Stomach (tissue), 19 donors: ENCODE measurements at places on chromosomes 2 and 18. TPM values are rescaled to one million over a fixed set of nuclear protein-coding genes. Genes with fewer than 3 reads are reported as not detected.

DNA sequence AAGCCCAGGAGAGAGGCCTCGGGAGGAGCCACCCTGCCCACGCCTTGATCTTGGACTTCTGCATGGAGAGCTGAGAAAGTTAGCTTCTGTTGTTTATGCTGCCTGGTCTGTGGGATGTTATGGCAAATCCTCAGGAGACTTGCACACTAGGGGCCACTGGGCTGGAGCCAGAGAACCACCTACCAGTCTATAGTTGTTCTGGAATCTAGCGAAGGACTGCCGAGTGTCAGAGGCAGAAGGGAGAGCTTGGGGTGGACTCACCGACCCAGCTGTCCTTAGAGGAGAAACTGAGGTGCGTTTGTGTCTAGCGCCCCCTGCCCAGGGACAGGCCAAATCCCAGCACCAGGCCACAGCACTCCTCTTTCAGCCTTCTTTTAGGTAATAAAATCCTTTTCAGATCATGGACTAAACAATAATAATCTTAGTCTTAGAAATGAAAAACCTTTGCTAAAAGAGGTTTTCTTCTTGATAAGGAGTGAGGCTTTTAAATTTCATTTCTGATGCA, 398.7 kb upstream of the SALL3 start:
- DNase-seq: peak; percentile 9

- peak; percentile 74 for DNase-seq
Observed at GRCh38 chr2:196170606-196171247, 651 bp downstream of the STK17B start.

DNA sequence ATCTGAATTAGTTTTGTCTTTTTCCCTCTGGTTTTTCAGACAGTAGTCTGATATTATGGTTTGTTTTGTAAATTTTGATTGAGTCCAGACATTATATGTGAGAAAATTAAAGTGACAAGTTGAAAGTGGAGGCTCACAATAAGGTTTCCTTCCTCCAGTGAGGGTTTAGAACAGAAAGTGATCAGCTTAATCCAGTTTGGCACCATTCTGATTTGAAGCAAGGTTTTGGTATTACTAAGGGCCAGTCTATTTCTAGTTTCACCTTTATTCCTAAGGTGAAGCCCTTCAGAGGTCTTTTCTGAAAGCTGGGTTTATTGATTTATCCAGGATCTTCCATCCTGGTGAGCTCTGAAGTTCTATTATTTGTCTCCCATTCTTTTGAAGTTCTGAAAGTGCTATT, 68.7 kb downstream of the CDC42EP3 start:
- no peak for DNase-seq

- DNase-seq: no peak
Observed at GRCh38 chr2:140786585-140786984, 1344.2 kb downstream of the LRP1B start.

DNA sequence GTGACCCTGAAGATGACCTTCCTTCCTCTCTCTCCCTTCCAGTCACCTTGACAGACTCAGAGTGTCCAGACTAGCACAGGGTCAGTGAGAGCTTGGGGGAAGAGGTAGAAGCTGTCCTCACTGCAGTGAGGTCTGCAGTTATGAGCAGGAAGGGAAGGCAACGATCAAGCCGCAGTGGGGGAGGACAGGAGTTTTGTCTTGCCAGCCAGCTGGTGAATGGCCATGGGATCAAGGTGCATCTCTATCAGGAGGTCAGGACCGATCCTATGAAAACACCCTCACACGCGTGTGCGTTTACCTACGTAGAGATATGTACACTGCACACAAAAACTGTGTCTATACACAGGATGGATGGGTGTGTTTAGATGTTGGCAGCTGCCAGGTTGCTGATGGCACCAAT, 83.2 kb downstream of the THNSL2 start:
- no peak for DNase-seq

GRCh38 chr18:10261344-10262276, 192.8 kb upstream of the APCDD1 start:
- no peak for DNase-seq

DNA sequence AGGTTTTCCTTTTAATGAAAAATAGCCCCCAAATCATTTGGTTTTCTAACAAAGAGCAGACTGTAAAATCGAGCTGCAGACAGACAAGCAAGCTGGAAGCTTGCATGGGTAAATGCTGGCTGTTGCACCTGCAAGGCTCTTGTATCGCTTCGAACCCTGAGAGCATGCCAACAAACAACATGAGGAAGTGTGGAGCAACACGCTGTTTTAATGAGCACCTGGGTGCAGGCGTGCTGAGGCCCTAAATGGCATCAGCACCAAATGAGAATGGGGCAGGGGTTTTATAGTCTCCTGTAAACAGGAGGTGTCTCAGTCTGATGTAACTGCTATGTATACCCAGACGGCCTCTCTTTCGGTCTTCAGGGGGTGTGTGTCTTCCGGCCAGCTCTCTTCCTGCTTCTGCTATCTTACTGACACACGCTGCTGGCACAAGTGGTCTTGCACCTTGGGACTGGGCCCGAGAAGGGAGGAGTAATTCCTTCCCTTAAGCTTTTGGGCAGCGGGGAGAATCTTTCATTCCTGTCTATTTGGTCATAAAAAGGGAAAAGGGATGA, 31.9 kb upstream of the CDH2 start:
- no peak for DNase-seq

DNA sequence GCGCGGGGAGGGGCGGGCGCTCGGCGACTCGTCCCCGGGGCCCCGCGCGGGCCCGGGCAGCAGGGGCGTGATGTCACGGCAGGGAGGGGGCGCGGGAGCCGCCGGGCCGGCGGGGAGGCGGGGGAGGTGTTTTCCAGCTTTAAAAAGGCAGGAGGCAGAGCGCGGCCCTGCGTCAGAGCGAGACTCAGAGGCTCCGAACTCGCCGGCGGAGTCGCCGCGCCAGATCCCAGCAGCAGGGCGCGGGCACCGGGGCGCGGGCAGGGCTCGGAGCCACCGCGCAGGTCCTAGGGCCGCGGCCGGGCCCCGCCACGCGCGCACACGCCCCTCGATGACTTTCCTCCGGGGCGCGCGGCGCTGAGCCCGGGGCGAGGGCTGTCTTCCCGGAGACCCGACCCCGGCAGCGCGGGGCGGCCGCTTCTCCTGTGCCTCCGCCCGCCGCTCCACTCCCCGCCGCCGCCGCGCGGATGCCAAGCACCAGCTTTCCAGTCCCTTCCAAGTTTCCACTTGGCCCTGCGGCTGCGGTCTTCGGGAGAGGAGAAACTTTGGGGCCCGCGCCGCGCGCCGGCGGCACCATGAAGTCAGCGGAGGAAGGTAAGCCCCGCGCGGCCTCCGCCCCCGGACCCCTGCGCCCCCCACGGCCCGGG, at the start of gene NFATC1:
Gene NFATC1, plus strand, starts transcription at position 170 of the 644 bp plus-strand sequence. Its CDS starts 295 bp downstream, at position 465.
- DNase-seq: peak; percentile 93

- DNase-seq: no peak
Observed at GRCh38 chr2:172397148-172397834, 30.1 kb upstream of the ITGA6 start.

DNA sequence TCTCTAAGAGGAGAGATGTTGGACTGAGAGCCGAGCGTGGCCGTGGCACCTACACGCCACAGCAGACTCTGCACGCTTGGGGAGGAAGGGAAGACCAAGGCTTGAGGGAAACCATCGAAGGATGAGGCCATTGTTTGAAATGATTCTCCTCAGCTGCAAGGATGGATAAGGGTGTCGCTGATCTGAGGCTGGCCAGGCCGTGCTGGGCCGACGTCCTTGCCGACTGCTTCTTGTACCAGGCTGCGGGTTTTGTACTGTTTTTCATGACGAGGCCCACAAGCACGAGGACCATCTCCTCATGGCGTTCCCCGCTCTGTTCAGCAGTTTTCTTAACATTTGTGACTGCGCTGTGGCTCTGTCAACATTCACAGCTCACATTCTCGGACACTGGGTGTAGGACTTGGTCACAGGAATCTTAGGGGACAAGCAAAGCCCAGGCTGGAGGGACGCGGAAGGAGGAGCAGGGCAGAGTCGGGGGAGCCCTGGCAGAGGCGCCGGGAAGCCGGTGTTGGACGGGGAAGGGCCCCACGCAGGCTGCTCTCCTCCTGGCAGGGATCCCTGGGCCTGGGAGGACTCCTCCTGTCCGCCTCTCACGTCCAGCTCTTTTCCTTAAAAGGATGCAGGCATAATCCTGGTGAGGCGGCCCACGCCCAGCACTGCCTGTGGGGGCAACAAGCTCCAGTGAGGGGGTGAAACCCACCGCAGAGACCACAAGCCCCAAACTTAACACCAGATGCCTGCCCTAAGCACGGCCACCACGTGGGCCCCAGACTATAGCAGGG, 259.0 kb upstream of the SALL3 start:
- no peak for DNase-seq

DNA sequence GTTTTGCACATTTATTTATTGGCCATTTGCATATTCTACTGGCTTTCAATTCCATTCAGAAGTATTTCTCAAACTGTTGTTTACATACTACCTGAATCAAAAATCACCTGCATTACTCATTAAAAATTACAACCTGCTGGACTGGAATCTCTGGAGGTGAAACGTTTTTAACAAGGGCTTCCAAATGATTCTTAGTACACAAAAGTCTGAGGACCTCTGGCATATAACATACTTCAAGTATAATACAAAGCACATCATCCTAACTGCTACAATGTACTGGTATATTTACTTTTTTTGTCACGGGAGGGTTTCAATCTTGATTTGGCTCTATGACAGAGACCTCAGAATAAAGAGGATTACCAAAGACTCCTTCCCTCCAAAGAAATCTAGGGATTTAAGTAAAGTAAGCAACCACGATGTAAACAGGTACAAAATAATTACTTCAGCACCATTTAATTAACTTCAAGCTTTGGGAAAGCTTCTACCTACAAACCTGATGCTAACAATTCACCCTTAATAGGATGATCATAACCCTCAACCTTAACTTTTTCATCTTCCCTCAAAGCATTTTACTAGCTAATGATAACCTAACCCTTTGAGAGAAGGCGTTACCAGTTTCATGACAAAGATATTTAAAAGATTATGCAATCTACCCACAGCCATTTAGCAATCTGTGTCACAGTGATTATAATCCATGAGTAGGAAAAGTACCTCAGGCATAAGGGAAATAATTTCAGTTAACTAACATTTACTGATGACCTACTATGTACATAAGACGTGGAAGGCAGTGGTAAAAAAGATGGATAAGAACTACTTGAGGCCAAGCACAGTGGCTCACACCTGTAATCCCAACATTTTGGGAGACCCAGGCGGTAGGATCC, 24.7 kb downstream of the ATAD2B start:
- DNase-seq: no peak

GRCh38 chr2:76073992-76074604, 363.4 kb upstream of the GCFC2 start:
- DNase-seq: no peak

DNA sequence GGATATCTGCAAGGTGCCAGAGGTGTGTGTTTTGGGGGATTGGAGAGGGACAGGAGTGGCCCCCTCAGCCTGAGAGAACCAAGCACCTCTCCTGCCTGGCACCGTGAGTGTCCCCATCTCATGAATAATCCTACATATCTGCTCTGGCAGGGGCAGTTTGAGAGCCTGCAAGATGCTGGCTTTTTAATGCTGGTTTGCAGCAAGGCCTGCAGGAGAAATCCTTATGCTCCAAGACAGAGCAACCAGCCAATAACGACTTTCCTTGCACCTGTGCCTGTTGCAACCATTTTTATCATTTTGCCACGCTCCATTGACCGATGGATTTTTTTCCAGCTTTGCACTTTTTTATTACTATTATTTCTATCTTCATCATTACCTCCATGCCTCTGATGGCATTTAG, 259.4 kb upstream of the SKOR2 start:
- no peak for DNase-seq

DNA sequence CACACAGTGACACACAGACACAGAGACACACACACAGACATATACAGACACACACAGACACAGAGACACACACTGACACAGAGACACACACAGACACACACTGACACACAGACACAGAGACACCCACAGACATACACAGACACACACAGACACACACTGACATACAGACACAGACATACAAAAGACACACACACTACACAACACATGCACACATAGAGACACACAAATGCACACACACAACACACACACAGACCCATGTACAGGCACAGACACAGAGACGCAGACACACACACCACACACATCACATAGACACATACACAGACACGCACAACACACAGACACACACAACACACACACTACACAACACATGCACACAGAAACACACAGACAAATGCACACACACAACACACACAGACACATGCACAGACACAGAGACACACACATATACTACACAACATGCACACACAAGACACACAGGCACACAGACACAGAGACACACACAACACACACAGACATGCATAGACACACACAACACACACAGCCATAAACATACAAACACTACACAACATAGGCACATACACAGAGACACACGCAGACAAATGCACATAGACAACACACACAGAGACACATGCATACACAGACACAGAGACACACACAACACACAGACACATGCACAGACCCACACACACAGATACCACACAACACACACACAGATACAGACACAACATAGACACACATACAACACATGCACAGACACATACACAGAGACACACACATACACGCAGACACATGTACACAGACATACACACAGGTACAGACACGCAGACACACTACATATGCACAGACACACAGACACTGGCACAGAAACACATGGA, 120.5 kb downstream of the BCL2 start:
- DNase-seq: no peak

DNA sequence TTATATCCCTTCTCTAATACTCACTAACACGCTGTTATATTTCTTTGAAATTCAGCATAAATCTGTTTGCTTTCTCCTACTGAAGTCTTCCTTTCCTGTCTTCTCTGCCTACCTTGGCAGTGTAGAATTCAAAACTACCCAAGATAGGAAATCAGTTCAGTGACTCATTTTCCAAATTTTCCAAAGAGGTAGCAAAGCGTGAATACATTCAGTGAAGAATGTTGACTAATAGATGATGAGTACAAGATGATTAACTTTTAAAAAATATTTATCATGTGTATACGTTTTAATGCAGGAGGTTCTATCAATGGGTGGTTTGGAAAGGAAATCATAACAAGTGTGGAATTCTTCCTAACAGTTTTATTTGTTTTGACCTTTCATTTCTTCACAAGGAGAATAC, 201.9 kb upstream of the SLC8A1 start:
- no peak for DNase-seq

DNA sequence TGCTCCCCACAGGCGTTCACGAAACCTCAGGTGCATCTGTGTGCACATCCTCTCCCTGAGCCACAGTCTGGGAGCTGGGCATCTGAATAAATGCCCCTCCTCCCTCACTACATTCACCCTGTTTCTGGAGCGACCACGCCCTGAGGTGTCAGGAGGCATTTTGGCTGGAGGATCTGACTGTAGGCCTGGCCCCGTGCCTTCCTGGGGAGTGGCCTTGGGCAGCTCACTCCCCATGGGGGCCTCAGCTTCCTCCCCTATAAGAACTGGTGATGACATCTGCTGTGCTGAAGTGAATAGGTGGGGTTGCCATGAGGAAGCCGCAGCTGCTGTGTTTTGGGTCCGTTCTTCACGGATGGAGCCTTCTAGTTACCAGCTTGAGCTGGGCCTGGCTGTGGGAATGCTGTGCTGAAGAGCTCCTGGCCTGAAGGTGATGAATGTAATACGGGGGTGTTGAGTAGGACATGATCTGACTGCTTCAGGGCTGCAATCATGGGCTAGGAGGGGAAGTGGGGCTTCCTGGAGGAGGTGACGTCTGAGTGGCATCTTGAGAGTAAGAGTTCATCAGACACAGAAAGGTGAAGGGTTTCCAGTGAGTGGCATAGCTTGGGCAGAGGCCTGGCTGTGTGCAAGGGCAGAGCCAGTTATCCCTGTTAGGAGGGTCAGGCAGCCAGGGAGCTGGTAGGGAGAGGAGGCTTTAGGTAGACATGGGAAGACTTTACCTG, 58.2 kb downstream of the GLI2 start:
- DNase-seq: no peak

Gene HDLBP
- 530 TPM for total RNA-seq

Gene DSG3
- 0.73 TPM for total RNA-seq

Gene LYPD1
- total RNA-seq: not detected

Gene CTAGE1
- not detected for total RNA-seq

Gene CNTNAP5
- not detected for total RNA-seq
